Pulmonary artery endothelial cell (primary cell): ENCODE measurements at places on chromosomes 5 and 9.

DNA sequence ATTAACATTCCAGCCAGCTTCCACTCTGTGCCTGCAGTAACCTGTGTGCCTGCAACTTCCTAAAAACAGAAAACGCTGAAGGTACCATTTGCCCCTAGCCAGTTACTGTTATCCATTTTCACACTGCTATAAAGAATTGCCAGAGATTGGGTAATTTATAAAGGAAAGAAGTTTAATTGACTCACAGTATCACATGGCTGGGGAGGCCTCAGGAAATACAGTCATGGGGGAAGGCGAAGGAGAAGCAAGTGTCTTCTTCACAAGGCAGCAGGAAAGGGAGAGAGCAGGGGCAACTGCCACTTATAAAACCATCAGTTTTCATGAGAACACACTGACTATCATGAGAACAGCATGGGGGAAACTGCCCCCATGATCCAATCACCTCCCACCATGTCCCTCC, 31.2 kb downstream of the PTCD2 start:
- DNase-seq, result no peak

- DNase-seq, result no peak
Measured at GRCh38 chr9:14119694-14120514, 194.0 kb downstream of the NFIB start.

DNA sequence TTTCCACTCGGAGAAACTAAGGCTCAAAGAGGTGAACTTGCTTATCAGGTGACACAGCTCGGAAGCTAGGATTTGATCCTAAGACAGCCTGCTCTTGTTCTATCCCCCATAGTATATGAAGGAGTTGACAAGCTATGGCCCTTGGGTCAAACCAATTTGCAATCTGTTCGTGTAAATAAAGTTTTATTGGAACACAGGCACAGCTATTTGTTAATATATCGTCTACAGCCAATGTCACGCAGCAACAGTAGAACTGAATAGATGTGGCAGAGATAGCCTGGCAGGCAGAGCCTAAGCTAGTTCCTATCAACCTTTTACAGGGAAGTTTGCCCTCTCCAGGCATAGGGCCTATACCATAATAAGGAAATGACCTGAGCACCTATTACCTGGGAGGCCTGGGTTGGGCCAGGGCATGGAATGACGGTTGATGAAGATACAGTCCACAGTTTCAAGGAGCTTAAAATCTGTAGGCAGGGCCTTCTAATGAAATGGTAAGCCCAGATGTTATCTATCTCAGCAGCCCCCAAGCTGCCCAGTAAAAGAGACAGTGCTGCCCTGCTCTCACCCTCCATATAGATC, 179.0 kb downstream of the TTLL11 start:
- DNase-seq, result no peak

DNA sequence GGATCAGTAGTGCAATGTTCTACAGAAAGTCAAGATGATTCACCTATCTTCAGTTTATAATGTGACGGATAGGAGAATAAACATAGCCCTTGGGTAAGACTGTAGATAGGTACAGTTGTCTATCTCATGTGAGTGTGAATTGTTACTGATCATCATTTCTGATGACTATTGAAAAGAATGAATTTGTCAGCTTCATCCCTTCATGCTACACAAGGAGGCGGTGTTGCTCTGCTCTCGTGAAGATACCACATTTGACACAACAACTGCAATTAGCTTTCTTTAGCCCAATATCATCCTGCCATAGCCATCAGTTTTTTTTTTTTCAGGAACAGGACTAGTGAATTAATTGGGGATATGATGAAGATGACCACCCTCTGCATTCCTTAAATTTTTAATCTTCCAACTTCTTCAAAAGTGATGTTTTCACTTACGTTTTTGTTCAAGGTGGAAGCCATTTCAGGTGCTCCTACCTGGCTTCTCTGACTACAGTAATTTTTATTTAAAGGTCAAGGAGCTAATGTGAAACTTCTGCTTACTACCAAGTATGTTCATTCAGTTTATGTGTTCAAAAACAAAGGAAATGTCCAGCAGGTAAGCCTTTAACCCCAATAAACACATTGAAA, 152.9 kb upstream of the MOCS2 start:
- peak; percentile 20 for DNase-seq

DNA sequence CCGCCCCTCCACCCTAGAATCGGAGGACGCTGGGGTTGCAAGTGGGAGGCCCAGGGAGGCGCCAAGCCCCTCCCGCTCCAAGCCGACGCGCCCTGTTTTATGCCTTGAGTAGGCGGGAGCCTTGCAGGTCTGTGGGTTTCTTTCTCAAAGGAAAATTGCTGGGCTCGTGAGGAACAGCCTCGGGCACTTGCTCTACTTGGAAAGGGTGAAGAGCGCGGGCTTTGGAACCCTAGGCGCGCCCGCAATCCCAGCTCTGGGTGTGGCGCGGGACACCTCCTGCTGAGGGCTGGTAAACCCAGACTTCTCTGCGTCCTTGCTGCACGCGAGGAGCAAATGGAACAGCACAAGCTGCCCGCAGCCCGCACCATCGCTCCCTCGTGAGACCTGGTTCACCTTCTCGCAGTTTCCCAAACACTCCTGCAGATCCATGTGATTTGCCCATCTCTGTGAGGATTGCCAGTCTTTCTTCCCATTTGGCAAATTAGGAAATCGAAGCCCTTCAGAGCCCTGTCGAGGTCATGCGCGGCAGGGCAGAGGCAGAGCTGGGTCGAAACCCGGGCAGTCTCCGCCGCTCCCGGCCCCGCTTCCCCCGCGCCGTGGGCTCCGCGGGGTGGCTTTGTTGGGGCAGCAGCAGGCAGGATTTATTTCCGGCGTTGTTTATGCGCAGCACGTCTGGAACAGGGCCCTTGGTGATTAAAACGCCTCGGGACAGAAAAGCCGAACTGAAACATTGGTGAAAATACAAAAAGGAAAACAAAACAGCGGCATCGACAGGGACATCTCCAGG, 98.4 kb upstream of the CPLX2 start:
- no peak for DNase-seq

DNA sequence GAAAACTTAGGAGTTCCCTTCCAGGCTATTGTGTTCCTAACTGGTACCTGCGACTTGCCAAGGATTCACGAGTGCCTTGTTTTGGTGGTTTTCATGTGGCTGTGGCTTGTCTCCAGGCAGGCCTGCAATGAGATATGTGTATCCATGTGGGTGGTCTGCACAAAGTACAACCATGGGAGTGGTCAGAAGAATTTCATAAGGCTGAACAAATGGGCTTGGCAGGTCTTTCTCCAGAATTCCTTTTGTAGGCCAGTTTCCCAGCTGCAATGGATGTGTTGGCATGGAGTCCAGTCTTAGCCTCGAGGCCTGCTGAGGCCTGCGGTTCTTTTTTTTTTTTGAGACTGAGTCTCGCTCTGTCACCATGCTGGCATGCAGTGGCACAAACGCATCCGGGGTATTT, 28.8 kb upstream of the MELK start:
- no peak for DNase-seq
